MG63 (cell line): ENCODE measurements at places on chromosomes 3 and 15. TPM values are rescaled to one million over a fixed set of nuclear protein-coding genes. Genes with fewer than 3 reads are reported as not detected.

Gene TTLL13
- 0.07 TPM in 1 of 2 replicates, not detected in the other for total RNA-seq

Gene SLC15A2
- not detected in 2 replicates for total RNA-seq

Gene TMC3
- total RNA-seq: not detected in 2 replicates

Gene SEMA6D
- 1.0 and 14.1 TPM in 2 replicates for total RNA-seq

Gene GCSAM
- not detected in 2 replicates for total RNA-seq

Gene LRTM1
- not detected in 2 replicates for total RNA-seq

DNA sequence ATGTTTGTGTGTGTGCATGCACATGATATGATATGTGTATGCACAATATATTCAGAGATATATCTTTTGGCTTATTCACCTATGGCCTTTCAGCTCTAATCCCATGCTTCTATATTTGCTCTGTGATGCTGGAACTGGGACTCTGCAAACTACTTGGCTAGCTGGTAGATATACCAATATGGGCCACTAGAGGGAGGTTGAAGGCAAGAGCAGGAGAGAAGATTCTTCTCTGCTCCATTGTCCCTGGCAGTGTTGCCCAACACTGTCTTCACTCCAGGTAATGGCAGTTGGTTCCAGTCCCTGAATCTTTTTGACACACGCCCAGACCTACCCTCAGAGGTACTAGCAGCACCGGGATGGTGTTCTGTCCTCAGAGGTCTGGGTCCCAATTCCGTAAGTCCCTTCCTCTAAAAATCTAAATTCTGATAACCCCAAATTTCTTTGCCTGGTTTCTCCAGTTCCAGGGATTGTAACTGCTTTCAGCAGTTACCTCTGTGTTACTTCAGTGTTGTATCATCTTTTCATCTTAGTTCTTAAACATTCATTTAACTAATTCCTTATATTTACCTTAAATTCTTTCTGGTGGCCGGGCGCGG lies 44.7 kb downstream of the GTPBP8 start:
- peak; percentile 19 for DNase-seq

- DNase-seq: no peak
These were observed 86.7 kb upstream of the TBL1XR1 start for GRCh38 chr3:177283983-177284382.

- DNase-seq: no peak
These were observed 34.3 kb downstream of the PLD1 start for GRCh38 chr3:171775943-171776342.

DNA sequence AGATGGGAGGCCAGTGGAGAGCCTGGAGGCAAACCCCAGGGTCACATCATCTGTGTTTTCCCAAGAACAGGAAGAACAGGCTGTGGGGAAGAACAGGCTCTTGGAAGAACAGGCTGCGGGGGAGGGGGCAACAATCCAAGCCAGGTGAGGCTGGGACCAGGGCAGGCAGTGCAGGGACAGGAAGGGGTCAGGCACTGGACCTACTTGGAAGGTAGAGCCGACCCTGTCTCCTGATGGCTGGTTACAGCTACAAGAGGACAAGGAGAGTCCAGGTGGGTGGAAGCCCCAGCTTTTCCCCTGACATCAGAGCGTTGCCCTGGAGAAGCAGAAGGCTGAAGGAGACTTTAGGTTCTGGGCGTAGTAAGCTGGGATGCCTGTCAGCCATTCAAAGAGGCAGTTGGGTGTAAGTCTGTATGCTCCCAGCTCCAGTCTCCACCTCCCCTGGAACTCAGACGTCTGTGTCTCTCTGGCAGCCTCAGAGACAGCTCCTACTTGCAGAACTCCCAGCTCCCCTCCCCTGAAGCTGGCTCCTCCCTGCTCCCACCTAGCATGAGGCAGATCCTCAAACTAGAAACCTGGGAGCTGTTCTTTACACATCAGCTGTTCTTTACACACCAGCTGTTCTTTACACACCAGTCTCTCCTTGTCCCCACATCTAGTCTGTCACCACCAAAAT lies 130.9 kb downstream of the DNAJB8 start:
- DNase-seq: no peak

- no peak for DNase-seq
These were observed 41.8 kb downstream of the ZNF609 start for GRCh38 chr15:64502151-64502550.

DNA sequence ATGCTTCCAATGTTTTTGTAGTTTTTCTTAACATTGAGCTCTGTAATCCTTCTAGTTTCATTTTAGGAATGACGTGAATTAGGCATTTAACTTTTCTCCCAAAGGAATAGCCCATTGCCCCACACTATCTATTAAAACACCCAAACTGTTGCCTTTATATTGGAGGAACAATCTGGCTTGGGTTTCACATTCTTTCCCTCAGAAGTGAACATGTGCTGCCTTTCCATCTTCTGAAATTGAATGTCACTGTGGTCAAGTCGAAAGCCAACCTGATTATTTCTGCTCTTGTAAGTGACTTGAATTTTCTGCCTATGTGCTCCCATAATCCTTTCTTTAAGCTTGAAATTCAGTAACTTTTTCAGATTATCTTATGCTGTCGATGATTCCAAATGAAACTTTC lies 214.5 kb downstream of the SLC9A9 start:
- DNase-seq: no peak

DNA sequence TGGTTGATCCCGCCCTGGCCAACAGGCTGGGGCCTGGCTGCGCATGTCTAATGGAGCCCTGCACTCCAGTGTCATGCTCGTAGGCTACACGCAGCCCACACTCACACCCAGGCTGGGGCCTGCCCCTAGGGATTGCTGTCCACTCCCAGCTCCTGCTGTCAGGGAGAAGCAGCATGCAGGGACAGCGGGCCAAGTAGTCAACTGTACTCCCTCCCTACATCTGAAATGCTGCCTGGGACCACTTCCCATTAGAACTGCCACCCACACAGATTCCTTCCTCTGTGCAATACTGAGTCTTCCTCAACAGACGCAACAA lies 16.1 kb downstream of the ALS2CL start:
- DNase-seq: no peak

GRCh38 chr3:53259427-53260259 lies 3.8 kb upstream of the TKT start:
- no peak for DNase-seq

GRCh38 chr3:168738527-168739325 lies 643.0 kb upstream of the GOLIM4 start:
- DNase-seq: no peak
